ENCODE measurements at places on chromosomes 11 and 22.

DNA sequence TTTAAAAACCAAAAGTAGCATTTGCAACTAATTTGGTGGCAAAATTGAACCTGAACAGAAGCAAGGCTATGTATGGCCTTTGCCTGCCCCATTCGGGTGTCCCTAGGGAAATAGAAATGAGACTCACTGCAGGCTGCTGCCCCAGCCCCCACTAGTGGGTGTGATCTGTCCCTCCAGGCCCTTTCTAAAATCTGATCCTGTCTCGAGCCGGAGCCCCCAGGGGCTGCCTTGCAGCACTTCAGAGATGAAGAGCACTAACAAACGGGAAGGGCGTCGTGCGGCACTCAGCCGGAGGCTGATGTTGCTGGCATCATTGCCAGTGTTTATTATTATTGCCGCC lies 43.2 kb downstream of the CD82 start:
- DNase-seq = peak; percentile 41

GRCh38 chr11:107196732-107197131 lies 178.5 kb upstream of the GUCY1A2 start:
- DNase-seq = no peak

DNA sequence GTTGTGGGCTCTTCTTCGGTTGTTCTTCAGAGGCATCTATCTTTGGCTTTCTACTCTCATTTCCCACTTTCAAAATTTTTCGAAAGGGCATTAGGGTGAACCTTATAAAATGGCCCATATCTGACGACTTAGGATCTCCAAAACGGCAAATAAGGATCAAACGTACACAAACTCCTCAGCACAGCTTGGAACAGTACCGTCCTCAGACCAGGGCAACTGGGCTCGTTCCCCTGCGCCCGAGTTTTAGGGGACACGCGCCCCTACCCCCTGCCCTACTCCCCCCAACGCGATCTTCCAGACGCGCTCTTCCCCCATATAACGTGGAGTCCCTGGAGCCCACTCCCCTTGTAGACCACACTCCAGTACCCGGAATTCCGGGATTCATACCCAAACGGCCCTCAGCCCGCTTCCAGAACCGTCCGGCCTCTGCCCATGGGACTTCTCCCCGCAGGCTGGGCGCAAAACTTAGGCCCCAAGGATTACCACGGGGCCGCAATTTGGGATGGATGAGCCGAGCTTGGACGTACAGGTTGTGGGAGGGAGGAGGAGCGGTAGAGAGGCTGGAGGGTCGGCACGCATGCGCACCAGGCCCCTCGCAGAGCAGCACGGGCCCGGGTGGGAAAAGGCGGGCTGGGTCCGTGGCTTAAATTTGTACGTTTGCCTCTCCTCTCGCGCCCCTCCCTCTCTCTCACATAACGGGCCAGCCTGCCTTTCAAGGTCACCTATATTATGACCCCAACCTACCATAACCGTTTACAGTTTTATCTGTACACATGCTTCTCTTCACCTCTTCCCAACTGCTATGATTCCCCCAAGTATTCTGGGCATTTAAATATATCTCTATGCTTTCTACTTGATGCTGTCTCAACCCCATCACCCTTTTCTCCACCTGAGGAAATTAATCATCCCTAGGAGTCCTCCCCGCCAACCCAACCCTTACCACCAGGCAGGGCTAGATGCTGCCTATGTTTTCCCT lies 3.4 kb downstream of the CCDC89 start:
- peak; percentile 77 for DNase-seq

GRCh38 chr11:105104292-105104691 lies 35.3 kb downstream of the CARD18 start:
- no peak for DNase-seq

- DNase-seq = peak; percentile 82
Observed at GRCh38 chr11:7555052-7555699, 41.4 kb downstream of the PPFIBP2 start.

GRCh38 chr11:70580036-70580805 lies 181.9 kb downstream of the CTTN start:
- no peak for DNase-seq

DNA sequence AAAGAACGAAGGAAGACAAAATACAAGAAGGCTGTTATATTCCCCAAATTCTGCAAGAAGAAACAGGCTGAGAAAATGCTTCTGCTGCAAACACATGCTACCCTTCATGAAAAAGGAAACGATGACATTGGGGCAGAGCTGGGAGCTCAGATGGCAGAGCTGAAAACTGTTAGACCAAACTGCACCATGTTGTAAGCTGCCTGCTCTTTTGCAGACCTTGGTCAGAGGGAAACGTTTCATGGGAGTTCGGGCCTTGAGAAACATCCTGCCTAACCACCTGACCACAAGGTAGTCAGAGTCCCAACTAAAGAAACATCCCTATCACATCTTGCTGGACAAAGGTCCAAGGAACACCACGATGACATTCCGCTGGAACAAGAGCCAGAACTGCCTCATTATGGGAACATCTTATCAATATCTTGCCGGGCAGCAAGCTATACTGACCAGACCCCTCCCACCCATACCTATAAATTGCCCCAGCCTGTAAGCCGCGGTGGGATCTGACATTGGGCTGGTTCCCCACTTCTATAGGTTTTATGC lies 110.7 kb upstream of the CTSC start:
- DNase-seq = no peak

- no peak for DNase-seq
Observed at GRCh38 chr11:64647019-64647779, 56.2 kb downstream of the SLC22A12 start.

- peak; percentile 89 for DNase-seq
Observed at GRCh38 chr11:66388780-66389386, 17.3 kb upstream of the SLC29A2 start.

DNA sequence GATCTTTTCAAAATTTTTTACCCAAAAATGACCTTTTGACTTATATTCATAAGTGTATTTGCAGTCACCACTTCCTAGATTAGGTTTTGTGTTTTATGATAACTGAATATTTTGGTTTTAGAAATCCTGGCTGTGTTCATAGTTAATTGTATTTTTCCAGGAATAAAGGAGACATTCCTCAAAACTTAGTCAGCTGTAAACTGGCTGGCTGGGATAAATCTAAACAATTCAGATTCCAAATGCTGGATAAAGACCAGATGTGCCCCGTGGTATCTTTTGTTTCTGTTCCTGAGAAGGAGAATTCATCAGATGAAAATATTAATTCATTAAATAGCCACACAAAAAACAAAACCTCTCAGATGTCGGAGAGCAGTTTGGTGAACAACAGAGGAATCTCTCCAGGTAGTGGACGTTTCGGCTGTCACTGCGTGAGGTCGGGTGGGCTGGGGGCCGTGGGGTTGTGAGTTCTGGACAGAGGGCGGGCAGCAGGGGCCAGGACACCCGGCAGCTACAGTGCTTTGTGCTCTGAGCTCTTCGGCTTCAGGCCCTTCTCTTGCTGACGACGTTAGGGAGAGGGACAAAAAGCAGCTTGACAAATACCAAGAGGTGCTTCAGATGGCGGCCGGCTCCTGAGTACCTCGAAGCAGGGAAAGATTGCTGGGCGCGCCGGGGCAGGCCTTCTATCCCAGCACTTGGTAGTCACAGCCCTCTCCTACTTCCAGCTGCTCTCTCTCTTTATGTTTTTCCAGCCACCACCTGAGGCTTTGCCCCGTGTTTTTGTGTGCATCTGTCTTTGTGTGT lies 24.6 kb downstream of the MOV10L1 start:
- DNase-seq = peak; percentile 11

DNA sequence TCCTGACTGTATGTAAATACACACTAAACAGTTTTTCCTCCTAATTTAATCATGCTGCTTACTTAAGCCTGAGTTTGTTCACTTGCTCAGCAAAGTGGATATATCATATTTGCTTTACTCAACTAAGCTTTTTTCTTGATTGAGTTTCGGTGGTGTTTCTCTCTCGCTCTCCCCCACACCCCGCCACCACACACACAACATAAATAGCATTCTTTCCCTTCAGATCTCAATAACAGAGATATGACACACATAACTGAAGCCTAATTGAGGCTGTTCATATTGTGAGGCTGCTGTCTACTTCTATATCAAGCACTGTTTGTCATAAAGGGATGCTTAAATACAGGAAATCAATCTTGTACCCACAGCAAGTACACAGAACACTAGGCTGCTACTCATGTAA lies 364.9 kb downstream of the FAT3 start:
- peak; percentile 51 for DNase-seq

DNA sequence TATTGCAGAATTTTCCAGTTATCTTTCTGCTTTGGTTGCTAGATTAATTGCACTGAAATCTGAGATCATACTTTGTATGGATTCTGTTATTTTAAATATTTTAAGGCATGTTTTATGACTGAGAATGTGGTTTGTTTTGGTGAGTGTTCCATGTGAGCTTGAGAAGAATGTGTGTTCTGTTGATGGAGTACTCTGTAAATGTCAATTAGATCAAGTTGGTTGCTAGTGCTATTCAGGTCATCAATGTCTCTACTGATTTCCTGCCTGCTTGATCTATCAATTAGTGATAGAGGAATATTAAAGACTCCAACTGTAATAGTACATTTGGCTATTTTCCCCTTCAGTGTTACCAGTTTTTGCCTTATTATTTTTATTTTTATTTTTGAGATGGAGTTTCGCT lies 64.3 kb upstream of the SHANK2 start:
- DNase-seq = no peak

- no peak for DNase-seq
Observed at GRCh38 chr11:80390505-80390904, 949.7 kb upstream of the TENM4 start.

DNA sequence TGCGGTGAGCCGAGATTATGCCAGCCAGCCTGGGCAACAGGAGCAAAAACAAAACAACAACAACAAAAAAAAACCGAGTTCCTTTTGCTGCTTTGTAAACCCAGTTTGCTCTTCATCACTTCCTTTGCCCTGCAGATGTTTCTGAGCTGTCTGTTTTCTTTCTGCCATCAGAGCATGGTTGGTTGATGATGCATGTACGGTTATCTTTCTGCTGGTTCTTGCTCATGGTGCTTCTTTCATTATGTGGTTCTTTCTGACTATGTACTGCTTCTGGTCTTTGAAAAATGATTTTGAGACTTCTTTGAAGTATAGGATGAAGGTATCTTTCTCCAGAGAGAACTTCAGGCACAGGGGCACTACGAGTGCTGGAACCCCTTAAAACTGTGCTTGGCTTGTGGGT lies 13.2 kb downstream of the TANGO2 start:
- no peak for DNase-seq

- DNase-seq = no peak
Observed at GRCh38 chr11:67379061-67380058, 6.0 kb upstream of the CLCF1 start.

- DNase-seq = no peak
Observed at GRCh38 chr11:102266099-102266498, 51.2 kb upstream of the BIRC3 start.

GRCh38 chr11:13782390-13783075 lies 114.1 kb downstream of the FAR1 start:
- no peak for DNase-seq

- DNase-seq = peak; percentile 12
Observed at GRCh38 chr11:9001736-9002135, 2.1 kb downstream of the NRIP3 start.

- DNase-seq = peak; percentile 90
Observed at GRCh38 chr22:37803195-37803638, 4.5 kb upstream of the GCAT start.

DNA sequence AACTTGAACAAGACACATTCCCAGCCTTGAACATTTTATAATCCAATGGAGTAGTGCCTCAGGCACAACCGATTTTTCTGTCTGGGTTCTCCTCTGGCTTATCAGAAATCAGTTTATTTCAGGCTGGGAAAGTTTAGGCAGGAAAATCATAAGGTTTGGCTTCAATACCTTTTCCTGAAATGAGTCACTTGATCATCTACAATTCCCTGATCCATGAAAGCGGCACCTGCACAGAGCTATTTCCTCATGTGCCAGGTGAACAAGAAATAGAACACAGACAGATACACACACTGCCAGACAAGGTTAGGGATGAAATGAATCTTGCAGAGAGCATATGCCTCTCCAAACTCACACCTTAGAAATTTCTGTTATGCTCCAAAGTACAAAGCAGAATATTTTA lies 106.7 kb upstream of the OR9G4 start:
- no peak for DNase-seq

GRCh38 chr11:15406851-15407351 lies 292.2 kb downstream of the INSC start:
- DNase-seq = no peak

GRCh38 chr22:38861170-38861876 lies 10.7 kb downstream of the CBX6 start:
- DNase-seq = peak; percentile 50

GRCh38 chr22:34599567-34599966 lies 466.4 kb upstream of the ISX start:
- no peak for DNase-seq

DNA sequence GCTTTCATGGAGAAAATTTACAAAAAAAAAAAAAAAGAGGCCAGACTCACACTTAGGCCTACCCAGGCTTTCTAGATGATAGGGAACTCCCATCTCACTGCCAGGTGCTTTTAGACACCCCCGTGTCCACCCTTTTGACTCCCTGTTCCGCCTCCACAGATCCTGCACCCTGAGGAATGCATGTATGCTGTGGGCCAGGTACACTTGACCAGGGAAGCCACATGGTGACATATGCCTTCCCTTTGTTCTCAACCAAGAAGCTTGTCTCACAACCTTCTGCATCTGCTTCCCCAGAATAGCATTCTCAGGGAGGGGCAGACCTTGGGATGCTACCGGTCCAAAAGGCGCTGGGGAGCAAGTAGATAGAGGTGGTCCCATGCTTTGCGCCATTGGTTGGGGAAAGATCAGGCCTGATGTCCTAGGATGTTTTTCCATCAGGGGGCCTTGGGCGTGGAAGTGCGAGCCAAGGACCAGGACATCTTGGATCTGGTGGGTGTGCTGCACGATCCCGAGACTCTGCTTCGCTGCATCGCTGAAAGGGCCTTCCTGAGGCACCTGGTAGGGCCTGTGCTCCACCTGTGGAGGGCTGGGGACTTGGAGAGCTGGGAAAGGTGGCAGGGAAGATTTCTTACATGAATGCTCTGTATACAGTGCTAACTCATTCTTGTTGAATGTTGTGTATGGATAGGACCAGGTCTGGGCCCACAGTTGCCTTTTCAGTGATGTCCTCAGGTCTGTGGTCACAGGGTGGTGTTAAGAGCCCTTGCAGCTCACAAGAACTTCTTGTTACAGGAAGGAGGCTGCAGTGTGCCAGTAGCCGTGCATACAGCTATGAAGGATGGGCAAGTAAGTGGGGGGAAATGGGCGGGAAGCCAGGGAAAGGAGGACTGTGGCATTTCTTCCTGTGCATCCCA lies 7.5 kb downstream of the HMBS start:
- DNase-seq = peak; percentile 40

DNA sequence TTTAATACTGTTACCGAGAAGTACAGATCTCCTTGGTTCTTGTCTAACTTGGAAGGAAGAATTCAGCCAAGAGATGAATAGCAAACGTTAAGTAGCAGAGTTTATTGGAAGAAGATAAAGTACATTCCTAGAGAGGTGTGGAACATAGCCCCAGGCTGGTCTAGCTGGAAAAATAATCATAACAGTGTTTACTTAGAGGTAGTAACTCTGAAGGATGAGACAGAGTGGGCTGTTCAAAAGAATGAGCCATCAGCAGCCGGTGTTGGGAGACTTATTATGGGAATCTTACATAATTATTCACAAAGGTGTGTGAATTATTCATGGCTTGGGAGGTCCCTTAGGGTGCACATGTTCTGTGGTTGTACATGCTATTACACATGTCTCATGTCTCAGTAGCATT lies 276.5 kb downstream of the LUZP2 start:
- DNase-seq = no peak

GRCh38 chr11:61834278-61835048 lies 6.4 kb downstream of the FADS2 start:
- DNase-seq = peak; percentile 55

GRCh38 chr11:1507381-1508140 lies 21.0 kb upstream of the MOB2 start:
- no peak for DNase-seq

GRCh38 chr11:75463106-75463774 lies 30.2 kb upstream of the KLHL35 start:
- no peak for DNase-seq
